ENCODE measurements at places on chromosomes 6 and 20.

- DNase-seq = no peak
These were observed 3.4 kb downstream of the KCNB1 start for GRCh38 chr20:49478754-49479689.

GRCh38 chr20:58444746-58445255 is 55.8 kb downstream of the VAPB start:
- no peak for DNase-seq

- no peak for DNase-seq
These were observed 23.8 kb downstream of the SLC22A23 start for GRCh38 chr6:3433005-3433404.

DNA sequence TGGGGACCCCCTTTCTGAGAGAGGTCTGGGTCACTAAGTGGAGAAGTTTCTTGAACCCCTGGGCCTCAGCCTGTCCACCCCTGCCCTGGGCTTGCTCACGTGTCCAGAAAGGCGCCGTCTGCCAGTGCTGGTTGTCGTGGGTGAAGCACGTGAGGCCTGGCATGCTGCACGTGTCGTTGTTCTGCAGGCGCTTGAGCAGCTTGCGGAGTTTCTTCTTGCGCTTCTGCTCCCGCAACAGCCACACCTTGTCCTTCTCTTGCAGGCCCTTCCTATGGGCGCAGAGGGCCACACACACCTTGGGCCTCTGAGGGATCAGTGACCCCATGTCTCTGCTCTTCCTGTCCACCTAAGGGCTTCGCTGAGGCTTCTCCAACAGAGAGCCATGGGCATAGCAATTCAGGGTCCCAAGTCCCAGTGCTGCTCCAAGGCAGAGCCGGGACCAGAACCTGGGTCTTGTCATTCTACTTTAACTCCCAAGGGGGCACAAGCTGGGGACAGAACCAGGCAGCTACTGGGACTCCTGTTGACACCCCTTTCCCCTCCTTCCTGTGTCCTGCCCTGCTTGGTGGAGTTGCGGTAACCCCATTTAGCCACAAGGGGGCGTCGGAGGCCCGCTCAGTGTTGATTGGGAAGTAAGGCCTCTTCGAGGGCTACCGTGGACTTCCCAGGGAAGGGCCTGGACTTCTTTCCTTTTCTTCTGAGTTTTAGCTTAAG is 121.8 kb downstream of the SULF2 start:
- peak; percentile 72 for DNase-seq

GRCh38 chr20:43959920-43960227 is 45.2 kb downstream of the TOX2 start:
- DNase-seq = no peak

- no peak for DNase-seq
These were observed 293.5 kb downstream of the UTRN start for GRCh38 chr6:144578385-144579350.

DNA sequence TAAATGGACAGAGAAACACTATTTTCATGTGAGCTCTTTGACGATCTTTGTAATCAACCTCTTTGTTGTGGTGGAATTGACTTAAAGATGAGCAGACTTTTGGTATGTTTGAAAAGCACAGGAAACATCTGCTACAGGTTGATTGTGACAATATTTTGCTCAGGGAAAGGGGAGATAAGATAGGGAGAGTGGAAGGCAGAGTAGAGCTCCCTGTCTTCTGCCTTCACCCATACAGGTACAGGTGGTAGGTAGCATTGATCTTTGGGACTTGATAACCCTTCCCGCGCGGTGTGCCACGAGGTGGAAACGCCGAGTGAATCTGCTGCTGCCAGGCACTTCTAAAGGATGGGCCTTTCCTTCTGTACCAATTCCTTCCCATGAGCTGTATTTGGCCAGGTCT is 183.6 kb downstream of the UTRN start:
- DNase-seq = no peak

DNA sequence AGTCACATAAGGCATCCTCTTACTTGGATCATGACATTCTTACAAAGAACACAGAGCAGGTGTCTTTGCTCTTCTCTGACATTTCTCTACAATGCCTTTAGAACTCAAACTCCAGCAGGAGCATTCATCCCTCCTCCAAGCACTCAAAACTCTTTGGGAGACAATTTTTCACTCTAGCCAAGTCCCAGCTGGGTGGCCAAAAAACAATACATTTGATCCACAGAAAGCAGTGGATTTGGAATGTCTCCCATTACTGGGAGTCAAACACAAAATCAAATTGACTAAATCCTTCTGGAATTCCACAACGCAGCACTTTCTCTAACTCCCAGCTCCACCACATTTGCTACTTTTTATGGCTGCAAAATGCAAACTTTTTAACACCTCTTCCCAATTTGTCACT is 108.6 kb upstream of the VGLL2 start:
- DNase-seq = no peak

GRCh38 chr6:169236545-169236944 is 17.1 kb downstream of the THBS2 start:
- no peak for DNase-seq

DNA sequence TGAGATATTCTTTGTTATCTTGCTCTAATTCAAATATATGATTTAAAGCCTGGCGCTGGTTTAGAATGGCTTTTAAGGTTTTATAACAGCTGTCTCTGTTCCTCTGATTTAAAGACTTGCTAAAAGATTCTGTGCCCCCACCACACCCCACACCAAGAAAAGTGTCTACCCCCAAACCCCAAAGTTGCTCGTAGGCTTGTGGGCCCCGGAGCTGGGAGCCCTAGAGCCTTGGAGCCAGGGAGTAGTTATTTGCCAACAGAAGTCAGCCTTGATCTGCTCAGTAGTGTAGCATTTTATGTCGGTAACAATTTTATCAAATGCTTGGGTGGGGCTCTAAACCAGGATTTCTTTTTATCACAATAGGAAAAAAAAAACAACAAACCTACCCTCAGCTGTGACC is 105.2 kb upstream of the TRAF3IP2 start:
- no peak for DNase-seq

- no peak for DNase-seq
These were observed 66.4 kb downstream of the CLIC5 start for GRCh38 chr6:45949256-45949655.

GRCh38 chr6:129637340-129638054 is 72.5 kb downstream of the ARHGAP18 start:
- no peak for DNase-seq

DNA sequence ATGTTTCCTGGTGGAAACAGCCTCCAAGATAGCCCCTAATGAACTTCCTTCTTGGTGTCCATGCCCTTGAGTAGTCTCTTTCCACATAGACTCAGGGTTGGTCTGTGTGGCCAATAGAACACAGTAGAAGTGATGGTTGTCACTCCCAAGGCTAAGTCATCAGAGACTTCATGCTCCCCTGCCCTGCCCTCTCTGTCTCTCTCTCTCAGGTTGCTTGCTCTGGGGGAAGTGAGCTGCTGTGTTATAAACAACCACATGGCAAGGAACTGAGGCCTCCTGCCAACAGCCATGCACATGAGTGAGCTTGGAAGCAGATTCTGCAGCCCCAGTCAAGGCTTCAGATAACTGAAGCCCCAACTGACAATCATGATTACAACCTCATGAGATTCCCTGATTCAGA is 85.3 kb upstream of the SLC22A16 start:
- DNase-seq = no peak

DNA sequence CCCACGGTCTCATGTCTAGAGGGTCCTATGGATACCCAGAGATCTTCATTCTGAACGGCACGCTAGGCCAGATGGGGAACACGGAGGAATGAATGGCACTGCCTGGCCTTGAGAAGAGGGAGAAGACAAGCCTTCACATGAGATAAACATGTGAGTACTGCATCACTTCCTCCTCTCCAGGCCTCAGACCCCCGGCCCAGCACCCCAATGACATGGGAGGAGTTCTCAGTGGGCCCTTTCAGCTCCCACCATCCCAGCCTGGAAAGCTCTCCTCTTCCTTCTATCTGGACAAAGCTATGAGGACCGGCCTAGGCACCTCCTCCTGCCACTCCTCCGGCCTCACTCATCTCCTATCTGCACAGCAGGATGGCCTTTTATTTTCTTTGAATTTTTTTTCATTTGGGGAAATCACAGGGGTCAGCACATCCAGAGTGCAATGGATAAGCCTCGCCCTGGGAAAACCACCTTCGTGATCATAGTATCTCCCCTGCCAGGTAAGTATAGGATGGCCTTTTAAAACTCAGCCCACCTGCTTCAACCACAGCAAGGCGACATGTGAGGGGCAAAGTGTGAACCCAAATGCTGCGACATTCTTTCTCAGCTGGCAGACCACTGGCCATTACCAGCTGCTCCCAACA is 39.2 kb upstream of the CDKN1A start:
- DNase-seq = no peak

GRCh38 chr20:53395188-53395923 is 198.3 kb downstream of the ZNF217 start:
- DNase-seq = no peak

- no peak for DNase-seq
These were observed 59.8 kb upstream of the GCLC start for GRCh38 chr6:53604623-53605190.

- DNase-seq = peak; percentile 49
These were observed 116.5 kb downstream of the DST start for GRCh38 chr6:56525974-56526789.

GRCh38 chr6:105981002-105981887 is 104.9 kb upstream of the PRDM1 start:
- no peak for DNase-seq

GRCh38 chr6:72246926-72247325 is 360.6 kb downstream of the RIMS1 start:
- DNase-seq = no peak

DNA sequence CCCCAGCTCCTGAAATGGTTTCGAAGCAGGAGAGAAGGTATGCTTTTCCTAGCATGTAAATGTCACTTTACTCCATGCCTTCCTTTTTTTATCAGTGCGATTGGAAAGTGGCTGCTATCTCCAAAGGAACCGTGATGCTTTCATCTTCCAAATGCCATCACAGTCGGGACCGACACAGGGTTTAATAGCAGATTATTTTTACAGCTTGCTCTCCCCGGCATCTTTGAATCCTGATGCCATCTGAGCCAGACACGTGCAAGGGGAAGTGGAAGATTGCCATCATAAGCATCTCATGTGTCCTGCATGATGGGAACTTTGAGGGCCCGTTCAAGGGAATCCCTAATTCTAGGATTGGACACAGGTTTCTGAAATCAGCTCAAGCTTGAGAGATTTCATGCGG is 253.4 kb upstream of the KCNG1 start:
- no peak for DNase-seq

GRCh38 chr6:32117461-32117860 is 8.3 kb upstream of the TNXB start:
- DNase-seq = no peak

DNA sequence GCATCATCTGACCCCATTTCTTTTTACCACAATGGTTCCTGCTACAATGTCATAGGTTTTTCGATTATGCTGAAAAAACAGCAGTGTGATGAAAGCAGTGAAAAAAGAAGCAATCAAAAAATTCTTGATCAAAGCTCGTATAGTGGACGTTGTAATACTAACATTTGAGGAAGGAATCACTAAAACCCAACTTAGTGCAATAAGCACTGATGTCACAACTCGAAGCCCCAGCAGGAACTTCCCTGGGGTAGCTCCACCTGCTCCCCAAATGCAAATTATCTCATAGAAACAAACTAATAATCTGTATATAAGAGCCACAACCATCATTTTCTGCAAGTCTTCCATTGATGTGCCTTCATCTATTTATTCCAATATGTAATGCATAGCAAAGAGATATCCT is 285.6 kb upstream of the SGK1 start:
- DNase-seq = no peak

DNA sequence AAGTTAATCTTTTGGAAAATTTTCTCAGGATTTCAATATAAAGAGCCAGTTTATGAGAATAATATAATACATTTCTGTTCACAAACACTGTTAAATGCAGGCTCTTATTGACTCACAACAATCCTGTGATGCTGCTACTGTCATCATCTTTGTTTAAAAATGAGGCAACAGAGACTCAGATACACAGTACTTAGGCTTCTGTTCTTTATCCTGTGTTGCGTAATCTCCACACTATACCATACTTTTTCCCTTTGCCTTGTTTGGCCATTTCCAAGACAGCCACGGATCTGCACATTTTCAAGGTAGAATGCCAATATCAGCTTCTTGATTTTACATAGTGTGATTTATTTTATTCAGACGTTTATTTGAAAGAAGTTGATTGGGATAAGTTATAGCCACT is 699.0 kb upstream of the CITED2 start:
- no peak for DNase-seq

DNA sequence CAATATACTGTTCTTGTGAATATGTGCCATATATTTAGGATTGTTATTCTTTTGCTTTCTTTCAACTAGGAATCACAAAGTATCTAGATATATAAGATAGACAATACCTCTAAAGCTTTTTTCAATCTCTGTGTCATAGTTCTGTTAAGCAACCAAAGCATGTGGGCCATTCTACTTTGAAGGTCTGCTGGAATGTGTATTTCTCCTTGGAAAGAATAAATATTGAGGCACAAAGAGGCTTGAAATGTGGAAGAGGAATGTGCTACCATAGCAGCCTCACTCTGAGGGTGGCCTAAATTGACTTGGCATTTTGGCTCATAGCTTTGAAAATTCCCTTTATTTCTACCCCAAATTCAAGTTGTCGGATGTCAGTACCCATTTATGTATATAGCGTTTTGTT is 488.5 kb upstream of the MAN1A1 start:
- DNase-seq = no peak

DNA sequence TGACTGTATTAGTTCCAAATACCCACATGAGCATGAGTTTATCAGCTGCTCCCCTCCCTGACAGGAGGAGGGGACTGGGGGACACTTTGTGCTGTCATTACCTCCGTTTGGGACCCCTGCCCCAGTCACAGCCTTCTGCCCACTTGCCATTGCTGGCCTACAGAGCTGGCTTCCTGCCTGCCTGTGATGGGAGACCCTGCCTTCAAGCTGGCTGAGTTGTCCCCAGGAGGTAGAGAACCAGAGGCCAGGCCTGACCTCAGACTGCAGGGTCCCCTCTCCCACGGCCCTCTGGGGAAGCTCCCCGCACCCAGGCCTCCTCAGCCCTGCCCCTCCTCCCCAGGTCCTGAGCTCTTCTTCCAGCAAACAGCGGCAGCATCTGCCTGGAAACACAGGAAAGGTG is 105.5 kb downstream of the JPH2 start:
- DNase-seq = no peak

DNA sequence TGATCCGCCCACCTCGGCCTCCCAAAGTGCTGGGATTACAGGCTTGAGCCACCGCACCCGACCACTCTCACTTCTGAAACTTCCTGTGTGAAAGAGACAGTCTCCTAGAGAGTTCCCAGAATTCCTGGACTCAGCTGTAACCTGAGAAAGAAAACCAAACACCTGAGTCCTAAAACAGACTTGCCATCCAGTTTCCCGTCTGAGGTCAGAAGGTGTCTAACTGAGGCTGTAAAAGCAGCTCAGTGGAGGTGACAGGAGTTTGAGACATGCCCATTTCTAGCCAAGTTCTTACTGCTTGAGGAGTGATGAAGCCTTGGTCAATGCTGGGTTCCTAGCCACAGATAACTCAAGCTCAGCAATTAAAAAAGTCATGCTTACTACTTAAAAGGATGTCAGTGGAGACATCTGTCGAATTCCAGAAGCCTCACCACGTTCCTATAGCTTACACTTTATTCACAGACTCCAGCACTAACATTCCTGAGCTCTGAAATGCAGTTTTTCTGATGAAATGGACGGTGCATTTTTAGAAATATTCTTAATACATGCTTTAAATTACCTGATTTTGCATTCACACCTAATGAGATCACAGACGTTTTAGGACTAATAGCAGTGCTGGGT is 6.1 kb downstream of the UQCC2 start:
- no peak for DNase-seq
